ENCODE measurements at places on chromosomes 1 and 21. TPM values are rescaled to one million over a fixed set of nuclear protein-coding genes. Genes with fewer than 3 reads are reported as not detected.

- peak; percentile 18 for DNase-seq
Measured at GRCh38 chr1:37473431-37474045, 842 bp upstream of the ZC3H12A start.

DNA sequence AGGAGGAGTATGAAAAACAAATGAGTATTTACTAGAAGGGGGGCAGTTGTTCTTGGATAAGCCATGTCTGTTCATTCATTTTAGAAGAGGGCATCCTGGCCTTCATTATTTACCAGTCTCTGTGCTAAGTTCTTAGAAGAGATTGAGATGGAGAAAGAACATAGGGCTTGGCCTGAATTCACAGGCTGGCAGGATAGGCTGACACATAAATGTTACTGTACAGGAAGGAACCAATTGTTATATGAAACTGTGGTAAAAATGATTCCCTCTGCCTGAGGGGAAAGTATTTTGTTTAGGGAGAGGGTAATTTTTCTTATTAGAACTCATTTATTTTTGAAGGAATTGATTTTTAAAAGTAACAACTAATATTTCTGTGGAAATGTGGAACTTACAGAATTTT, 99.5 kb downstream of the MAN1A2 start:
- no peak for DNase-seq

DNA sequence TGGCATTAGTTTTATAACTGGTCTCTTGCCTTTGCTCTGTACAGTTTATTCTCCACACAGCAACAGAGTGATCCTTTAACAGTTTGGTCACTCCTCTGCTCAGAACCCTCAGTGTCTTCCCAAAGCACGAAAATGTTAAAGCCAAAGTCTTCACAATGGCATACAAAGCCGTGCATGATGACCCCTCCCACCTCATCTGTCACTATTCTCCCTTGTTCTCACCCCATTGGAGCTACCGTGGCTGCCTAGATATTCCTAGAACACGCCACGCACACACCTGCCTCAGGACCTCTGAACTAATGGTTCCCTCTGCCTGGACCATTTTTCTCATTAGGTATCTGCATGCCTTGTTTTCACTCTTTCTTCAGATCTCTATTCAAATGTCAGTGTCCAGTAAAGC, 8.6 kb upstream of the SEMA4A start:
- DNase-seq: no peak

Gene PBX1
- 92.8 TPM for total RNA-seq

Gene HES2
- 0.03 TPM for total RNA-seq

Gene GJC2
- 0.56 TPM for total RNA-seq

Gene KRTAP19-1
- not detected for total RNA-seq

Gene SPATA17
- 0.16 TPM for total RNA-seq

Gene TRAF3IP3
- 5.5 TPM for total RNA-seq

Data from pancreas (tissue), 10 donors.